ENCODE measurements at places on chromosomes 5 and 9.

DNA sequence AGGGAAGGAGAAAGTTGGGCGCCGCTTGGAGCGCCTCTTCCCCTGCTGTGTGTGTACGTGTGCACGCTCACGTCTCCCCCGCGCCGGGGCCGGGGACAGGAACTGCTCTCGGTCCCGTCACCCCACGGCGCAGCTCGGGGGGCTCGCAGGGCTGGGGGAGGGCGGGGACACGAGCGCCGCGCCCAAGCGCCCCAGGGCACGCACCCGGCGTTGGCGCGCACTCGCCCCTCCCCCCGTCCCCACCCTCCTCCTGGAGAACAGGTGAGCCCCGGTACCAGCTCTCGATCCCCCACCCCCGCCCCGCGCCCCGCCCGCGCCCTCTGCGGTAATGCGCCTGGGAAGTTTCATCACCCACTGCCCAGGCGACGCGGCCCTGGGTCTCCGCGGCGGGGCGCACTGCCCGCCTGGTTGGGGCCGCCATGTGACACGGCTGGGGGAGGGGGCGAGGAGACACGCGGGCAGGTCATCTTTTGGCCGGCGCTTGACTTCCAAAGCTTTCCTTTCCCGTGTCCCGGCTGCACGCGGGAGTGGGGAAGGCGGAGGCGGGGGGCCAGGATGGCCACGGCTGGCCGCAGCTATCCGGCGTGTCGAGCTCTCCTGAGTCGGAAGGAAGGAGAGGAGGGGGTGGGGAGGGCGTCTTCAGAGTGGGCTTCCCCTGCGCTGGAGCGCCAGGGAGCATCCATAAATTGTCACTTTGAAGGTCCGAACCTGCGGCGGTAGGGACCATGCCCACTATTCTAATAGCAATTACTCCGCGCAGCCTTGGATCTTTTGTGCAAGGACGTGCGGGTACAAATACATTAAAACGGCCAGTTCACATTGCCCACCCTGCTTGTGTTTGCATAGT lies 1.5 kb upstream of the STC2 start:
- DNase-seq = no peak

DNA sequence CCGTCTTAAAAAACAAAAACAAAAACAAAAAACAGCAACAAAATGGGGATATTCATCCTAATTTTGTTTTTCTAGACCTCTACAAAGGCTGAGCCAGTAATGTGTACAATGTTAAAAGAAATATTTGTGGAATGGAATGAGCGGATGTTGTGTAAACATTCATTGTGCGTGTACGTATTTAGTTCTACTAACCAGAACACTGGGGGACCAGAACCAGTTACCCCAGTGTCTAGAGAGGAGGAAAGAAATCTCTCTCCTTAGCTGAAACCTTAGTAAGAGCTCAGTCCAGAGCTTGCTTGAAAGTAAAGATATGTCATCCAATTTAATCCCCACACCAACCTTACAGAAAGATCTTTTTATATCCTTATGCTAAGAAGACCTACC lies 106.7 kb upstream of the CPEB4 start:
- no peak for DNase-seq

DNA sequence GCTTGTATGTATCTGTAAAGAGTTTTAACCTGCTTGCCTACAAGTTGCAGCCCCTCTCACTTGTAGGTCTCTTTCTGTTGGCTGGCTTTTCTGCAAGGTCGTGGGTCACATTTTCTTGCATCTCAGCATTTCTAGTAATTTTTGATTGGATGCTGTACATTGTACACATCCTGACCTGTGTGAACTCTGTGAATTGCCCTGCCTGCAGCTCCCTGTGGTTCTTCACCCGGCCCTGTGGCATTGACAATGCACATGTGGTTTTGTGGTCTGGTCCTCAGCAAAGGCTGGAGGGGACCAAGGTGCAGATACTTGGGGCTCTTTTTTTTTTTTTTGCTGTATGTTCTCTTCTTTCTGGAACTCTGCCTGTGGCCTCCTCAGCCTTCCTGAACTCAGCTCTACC lies 53.6 kb downstream of the WNK2 start:
- no peak for DNase-seq

DNA sequence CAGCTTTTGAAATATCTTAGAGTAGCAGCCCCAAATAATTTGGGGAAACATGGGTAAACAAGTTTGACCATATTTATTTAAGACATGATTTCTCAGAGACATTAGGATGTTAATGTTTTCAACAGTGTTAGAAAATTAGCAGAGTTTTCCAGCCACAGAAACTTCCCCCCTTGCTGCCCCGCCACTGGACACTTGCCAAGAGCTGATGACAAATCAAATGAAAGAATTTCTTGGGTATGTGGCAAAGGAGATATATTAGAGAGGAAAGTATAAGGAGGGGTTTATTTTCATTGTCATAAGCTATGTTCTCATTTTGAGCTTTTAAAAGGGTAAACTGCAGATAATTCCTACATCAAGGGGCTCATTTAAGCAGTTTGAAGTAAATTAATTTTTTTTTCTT lies 15.9 kb downstream of the GABRA1 start:
- no peak for DNase-seq

DNA sequence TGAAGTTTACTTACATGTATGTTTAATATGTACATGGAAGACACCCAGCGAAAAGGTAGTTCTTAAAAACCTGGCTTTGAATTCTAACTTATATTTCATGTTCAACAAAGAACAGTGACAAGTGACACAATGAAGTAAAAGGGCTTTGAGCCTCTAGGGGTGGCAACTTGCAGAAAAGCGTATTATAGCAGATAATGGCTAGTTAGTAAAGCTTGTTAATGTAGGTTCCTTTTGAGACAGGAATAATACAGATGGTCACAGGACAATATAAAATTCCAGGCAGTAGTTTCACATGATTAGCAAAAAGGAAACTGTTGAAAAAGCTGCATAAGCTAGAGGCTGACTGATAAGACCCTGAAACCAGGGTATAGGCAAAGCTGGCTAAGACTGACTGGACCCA lies 132.4 kb upstream of the FTMT start:
- DNase-seq = no peak

DNA sequence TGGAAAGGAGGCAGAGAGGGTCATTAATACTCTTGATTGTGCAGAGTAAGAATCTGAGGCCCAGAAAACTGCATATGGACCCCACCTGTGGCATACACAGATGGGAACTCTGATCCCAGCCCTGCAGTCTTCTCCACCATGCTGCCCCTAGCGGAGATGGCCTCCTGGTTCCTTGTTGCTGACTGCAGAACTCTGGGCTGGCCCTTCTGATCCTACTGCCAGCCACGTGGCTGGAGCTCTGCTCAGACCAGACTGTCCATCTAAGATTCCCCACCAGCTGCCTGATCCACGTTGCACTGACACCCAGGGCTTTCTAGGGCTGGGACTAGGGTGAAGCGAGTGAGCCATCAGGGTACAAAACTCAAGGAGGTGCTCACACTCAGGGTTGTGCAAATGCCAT lies 245.7 kb upstream of the NR4A3 start:
- DNase-seq = no peak

GRCh38 chr5:90022711-90023053 lies 386.9 kb downstream of the CETN3 start:
- no peak for DNase-seq
